Stimulated activated CD4-positive, alpha-beta T cell treated with anti-CD3 and anti-CD28 coated beads, Interleukin-1b, Interleukin-23, amount 100 ng/mL, for 24 hours (primary cell): ENCODE measurements at places on chromosomes 1 and 21.

DNA sequence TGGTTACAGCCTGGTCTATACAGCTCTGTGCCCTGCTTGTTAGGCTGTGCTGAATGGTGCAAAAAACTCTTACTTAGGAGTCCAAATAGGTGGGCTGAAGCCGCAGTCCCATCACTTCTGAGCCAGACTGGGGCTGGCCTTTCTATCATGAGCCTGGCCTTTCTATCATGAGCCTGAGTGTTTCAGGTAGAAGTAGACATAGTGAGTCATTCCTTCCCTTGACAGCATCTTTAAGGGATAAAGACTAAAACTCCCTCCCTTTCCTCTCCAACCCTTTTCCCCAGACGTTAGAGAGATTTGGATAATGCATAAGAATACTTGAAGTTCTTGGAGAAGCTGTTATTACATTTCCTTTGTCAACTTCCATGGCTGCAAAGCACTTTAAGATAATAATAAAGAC, 46.5 kb upstream of the PARP1 start:
- DNase-seq: no peak

- DNase-seq: no peak
These were observed 29.0 kb downstream of the TGFBR3 start for GRCh38 chr1:91856996-91857395.

GRCh38 chr1:166960858-166961474, 14.4 kb downstream of the ILDR2 start:
- no peak for DNase-seq

DNA sequence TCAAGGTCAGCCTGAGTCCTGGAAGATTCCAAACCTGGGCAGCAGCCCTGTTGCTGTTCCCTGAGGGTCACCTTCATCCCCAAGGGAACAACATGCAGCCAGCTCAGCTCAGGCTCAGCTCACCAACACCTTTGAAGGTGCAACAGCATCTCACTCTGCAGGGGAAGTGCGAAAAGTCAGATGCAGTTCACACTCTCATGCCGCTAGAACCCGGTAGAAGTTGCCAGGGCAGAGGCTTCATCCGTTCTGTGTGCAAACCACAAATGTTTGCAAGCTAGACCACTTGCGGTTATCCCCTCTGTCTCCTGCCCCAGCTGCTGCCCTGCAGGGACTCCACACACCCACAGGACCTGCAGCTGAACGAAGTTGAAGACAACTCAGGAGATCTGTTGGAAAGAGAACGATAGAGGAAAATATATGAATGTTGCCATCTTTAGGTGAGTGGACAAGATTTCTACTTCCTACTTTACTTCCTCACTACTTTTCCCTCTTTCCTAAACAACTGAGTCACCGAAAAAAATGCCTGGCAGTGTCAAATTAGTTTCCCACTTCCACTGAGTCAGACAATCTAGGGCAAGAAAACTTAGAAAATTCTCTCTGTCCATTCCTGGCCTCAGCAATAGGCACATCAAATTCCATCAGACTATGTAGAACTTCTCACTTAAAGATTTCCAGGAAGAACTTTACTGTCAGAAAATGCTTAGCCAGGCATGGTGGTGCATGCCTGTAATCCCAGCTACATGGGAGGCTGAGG, 1.8 kb upstream of the FCRL6 start:
- DNase-seq: no peak

- DNase-seq: no peak
These were observed 91.5 kb upstream of the ESRRG start for GRCh38 chr1:216814576-216815259.

GRCh38 chr21:41011951-41012366, 156.0 kb upstream of the BACE2 start:
- DNase-seq: no peak
